Gastrocnemius medialis (tissue), 4 donors: ENCODE measurements at places on chromosomes 3 and 15.

- DNase-seq, result no peak
Measured at GRCh38 chr3:142863010-142863817, 25.7 kb downstream of the PCOLCE2 start.

DNA sequence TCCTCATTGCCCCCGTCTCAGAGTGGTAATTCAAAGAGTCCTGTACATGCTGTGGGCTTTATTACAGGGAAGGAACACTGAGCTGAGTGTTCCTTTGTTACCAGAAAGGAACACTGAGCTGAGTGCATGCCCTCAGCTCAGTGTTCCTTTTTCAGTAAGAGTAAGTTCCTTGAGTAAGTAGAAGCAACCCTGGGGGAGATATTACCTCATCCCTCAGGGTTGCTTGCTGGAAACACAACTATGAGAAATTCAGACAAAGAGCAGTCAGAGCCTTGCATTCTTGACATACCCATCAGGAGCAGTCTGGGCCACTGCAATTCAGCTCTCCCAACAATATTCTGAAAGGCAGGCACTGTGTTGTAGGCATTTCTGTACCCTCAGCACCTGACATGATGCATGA lies 17.0 kb downstream of the CHRM5 start:
- DNase-seq, result no peak

DNA sequence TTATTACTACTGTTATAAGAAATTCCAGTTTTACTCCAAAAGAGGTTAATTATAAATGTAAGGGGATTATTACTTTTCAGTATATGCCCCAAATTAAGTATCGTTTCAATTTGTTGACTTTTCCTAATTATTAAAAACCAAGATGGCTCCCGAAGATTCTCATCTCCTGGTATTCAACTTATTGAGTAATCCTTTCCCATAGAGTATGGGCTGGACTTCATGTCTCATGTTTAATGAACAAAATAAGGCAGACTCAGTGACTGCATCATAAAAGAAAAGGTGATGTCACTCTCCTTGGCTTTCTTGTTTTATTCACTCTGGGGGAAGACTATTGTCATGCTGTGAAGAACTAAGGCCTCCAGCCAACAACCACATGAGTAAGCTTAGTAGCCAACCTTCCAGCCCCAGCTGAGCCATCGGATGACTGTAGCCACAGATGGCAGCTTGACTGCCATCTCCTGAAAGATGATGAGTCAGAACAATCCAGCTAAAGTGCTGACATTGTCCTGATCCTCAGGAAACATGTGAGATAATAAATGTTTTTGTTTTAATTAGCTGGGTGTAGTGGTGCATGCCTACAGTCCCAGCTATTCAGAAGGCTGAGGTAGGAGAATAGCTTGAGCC lies 17.3 kb downstream of the IGF2BP2 start:
- DNase-seq, result no peak

- no peak for DNase-seq
Measured at GRCh38 chr15:89413877-89414276, 79.3 kb upstream of the POLG start.

DNA sequence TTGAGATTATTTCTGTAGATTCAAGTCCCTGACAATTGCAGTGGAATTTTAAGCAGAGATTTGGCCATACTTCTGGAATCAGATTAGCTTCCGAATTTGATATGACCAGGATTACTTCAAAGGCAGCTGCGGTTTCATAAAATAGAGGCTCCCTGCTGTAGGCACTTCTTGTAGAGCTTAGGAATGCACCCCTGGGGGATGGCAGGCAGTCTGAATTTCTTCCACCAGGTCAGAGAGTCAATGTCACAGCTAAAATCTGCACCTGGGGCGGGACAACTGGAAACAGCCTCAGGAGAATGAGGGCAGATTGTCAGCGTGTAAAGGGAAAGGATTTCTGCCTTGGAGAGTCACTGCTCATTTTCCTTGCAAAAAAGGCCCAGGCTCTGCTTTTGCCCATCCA lies 182.6 kb downstream of the ARRDC4 start:
- no peak for DNase-seq

DNA sequence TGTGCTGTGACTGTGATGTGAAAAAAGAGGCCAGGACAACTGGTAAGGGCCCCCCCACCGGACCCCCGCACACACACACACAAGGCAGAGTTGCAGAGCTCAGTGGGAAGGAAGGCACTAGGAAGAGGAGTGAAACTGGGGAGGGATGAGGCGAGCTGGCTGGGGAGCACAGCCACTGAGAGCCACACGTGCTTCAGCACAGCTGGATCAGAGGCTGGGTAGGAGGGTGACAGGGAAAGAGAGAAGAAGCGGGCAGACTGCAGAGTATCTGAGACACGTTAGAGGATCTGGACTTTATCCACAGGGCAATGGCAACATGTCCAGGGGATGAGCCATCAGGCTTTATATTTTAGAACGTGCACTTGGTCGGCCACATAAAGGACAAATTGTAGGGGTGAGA lies 38.0 kb upstream of the TKT start:
- no peak for DNase-seq

DNA sequence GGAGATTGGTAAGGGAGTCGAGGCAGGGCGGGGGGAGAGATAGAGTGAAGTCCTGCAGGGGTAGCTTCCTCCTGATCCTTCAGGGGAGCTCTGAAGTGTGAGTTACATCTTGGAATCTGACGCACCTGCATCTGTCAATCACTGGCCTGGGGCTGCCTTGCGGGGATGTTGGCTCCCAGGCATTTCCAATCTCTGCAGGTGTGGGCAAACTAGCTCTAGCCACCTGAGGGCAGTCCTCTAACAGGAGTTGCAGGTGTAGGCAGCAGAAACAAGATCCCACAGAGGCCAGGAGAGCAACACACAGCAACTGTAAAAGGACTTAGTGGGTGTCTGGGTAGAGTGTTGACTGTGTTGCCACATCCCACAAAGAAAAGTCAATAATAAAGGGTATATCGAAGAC lies 63.6 kb downstream of the ZNF621 start:
- DNase-seq, result no peak
